ENCODE measurements at places on chromosomes 5 and 9.

GRCh38 chr9:13351778-13352386 is 72.4 kb upstream of the MPDZ start:
- no peak for DNase-seq

DNA sequence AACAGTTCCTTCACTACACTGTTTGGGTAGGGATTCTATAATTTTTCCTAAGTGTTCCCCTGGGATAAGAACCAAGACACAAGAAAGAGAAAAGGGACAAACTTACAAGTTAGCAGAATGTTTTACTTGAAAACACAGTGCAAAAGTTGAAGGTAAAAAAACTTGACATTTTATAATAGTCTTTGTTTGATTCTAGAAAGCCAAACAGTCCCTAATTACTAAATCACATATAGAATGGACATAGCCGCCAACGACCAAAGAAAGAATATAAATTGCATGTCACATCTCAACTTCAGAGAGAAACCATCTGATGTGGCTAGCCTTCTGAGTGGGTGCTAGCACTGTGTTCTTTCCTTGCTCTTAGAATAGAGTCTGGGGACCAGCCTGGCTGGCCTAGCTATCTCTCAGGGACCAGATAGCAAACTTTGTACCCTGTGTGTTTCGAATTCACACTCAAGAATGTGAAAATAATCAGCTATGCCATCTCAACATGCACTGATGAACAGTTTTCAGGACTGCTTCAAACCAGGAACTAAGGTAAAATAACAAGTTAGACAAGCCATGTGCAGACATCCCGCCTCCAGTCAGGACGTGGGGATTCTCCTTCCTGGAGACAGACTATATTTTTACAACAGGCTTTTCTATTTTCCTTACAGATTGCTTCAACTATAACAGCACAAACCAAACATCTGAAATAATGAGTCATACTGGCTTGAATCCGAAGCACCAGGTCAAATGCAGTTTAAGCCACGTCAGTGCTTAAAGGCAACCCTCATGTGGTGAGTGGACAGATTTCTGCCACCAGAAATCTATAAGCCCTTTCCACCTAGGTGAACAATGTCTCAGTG is 53.7 kb downstream of the LHFPL2 start:
- DNase-seq, result no peak

DNA sequence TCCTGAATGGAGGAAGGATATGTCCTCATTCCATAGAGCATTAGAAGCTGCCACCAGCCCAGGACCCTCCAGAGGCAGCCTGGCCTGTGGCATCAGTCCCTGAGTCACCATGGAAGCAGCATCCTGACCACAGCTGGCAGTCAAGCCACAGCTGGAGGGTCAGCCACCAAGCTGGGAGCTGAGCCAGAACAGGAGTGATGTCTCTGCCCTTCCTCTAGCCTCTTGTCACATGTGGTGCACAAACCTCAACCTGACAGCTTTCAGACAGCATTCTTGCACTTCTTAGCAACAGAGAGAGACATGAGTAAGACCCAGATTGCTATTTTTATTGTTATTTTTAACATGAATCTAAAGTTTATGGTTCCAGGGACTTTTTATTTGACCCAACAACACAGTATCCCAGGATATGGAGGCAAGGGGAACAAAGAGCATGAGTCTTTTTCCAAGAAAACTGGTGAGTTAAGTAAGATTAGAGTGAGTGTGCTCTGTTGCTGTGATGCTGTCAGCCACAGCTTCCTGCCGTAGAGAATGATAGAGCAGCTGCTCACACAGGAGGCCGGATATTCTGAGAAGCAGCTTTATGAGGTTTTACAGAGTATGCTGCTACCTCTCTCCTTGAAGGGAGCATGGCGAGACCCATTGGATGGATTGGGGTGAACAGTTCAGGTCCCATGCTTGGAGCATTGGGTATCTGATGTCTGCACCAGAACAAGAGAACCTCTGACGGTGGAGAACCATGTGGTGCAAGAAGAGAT is 13.0 kb upstream of the CYFIP2 start:
- peak; percentile 72 for DNase-seq

DNA sequence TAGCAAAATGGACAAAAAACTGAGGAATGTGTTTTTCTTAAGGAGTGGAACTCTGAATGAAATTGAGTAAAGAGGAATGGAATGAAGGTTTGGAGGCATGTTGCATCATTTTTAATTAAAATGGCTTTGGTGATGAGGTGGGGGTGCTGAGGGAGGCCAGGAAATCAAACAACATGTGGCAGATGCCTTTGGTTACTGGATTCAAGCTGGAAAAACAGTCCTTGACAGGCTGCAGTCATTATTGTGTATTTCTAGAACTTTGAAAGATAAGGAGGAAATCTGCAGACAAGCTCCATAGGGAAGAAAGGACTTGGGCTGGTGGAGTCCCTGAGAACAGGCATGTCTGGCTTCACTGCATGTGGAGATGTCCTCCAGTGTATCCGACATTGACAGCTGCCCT is 203.5 kb upstream of the HAPLN1 start:
- no peak for DNase-seq

- DNase-seq, result peak; percentile 53
Observed at GRCh38 chr9:128882677-128883603, 1.0 kb downstream of the LRRC8A start.

- no peak for DNase-seq
Observed at GRCh38 chr9:71897577-71897976, 13.4 kb downstream of the ABHD17B start.

GRCh38 chr5:151158287-151158661 is 695 bp upstream of the ANXA6 start:
- no peak for DNase-seq

DNA sequence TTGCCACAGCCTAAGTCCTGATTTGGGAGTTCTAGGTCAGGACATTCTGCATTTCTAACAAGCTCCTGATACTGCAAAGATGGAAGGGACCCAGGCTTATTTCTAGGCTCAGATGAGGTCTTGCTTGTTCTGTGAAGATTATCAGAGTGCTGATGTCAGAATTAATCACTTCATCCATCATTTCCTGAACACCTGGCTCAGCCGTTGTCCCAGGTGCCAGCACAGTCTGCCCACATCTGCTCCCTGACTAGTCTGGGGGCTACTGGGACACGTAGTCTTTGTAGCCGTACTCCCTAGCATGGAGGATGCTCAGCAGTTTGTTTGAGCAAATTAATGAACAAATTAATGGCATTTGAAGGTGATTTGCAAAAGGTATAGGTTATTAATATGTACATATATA is 17.9 kb upstream of the SPINK4 start:
- no peak for DNase-seq

GRCh38 chr9:13360188-13360587 is 80.7 kb upstream of the MPDZ start:
- no peak for DNase-seq

DNA sequence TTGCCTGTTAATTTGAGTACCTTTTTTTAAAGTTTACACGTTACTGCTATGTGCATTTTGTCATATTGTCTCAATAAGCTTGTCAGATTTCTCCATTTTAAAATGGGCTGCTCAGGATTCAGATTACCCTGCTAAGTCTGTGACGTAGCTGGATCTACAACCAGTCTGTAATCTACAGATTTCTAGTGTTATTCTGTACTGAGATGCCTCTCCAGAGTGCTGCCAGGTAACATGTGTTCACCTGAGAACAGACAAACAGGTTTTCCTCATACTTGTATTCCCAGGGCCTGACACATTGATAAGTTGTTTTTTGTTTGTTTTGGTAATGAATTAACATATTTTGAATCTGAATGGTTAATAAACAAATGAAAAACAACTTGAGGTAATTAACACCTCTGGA is 15.3 kb downstream of the RAB24 start:
- no peak for DNase-seq

GRCh38 chr9:124133727-124134126 is 122.2 kb downstream of the LHX2 start:
- DNase-seq, result peak; percentile 49

- no peak for DNase-seq
Observed at GRCh38 chr5:79581535-79581934, 30.7 kb upstream of the TENT2 start.

DNA sequence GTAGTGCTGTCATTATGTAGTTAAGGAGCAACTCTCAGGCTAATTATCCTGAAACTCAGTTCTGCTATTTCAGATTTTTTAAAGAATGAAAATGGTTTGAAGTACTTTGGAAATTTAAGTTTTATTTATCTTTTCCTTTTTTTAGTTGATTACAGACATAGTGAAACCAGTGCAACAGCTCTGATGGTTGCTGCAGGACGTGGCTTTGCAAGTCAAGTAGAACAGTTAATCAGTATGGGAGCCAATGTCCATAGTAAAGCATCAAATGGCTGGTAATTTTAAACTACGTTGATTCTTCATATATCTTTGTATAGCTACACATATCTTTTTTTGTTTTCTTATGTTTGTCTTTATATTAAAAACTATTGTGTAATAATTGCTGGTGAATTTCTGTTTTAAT is 34.9 kb downstream of the YTHDC2 start:
- DNase-seq, result no peak

GRCh38 chr9:97445119-97445701 is 33.3 kb downstream of the TDRD7 start:
- DNase-seq, result no peak

DNA sequence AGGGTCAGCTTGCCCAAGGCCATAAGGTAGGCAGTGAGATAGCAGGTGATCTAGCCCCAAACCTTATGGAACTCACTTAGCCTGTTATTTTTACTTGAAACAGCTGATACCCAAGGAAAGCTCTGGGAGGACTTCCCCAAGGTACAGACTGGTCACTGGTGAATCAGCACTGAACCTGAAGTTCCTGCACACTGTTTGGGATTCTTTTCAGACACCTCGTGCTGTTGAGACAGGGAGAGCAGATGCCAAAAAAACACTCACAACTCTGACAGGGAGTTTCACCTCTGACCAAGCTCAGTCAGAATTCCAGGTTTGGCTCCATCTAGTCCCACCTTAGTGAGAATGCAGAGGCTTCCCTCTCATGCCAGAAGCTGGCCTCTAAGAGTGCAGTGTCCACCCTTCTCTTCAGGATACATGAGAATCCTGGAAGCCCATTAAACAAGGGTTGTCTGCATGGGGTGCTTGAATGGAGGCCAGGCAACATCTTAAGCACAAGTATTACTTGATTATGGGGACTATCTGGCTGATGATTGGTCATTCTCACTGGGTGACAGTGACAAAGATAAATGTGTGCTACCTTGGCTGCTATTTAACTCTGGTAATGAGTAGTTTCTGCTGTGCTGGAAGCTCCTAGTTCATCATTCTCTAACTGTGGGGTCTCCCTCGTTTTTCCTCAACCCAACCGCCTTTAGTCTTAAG is 122.8 kb upstream of the SLIT3 start:
- no peak for DNase-seq

DNA sequence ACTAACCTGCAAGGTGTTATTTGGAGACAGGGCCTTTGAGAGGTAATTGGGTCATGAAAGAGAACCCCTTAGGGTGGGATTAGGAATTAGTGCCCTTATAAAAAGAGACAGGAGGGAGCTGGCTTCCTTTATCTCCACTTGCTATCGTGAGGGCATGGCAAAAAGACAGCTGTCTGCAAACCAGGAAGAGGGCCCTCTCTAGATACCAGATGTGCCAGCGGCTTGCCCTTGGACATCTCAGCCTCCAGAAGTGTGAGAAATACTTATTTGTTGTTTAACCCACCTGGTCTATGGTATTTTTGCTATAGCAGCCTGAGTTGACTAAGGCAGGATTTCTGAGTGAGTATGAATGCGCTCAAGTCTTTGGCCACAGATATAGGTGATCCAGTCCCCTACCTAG is 978 bp upstream of the RGS14 start:
- DNase-seq, result no peak

GRCh38 chr5:132814503-132815294 is 1.6 kb downstream of the SOWAHA start:
- DNase-seq, result no peak

- peak; percentile 90 for DNase-seq
Observed at GRCh38 chr5:132272311-132273210, 15.1 kb downstream of the PDLIM4 start.

- no peak for DNase-seq
Observed at GRCh38 chr5:165602529-165602928, 2097.1 kb downstream of the MAT2B start.

DNA sequence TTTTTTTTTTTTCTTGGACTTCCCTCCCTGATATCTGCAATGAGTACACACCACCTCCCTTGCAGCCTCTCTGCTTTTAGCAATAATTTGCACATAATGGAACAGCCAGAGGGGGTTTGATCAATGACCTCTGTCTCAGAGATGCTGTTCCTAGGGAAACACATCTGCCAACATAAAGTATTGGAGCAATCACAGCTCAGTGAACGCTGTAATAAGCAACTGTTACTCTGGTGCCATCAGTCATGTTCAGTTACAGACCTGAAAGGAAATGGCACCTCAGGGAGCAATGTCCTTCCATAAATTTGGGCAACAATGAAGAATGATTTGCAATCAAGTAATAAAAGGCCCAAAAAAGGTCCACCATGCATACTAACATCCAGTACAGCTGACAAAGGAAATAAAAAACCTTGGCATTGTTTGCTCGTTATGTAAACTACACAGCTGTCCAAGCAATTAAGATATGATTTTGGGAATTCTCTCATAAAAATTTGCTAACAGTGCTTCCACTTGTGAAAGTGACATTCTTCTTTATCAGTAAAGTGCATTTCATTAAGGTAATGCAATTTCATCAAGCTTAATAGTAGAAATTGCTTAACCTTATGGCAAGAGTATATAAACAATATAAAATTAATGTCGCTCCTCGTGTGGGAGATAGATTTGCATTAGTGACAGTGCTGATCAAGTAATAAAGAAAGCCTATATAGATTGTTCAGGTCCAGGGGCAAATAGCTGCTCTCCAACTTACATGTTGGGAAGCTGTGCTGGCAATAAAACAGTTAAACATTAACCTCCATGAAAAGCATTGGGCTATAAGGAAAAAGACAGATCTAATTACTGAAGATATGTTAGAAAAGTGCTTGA is 167.8 kb downstream of the RASEF start:
- DNase-seq, result no peak

GRCh38 chr5:74598731-74599130 is 41.8 kb downstream of the ENC1 start:
- DNase-seq, result no peak

DNA sequence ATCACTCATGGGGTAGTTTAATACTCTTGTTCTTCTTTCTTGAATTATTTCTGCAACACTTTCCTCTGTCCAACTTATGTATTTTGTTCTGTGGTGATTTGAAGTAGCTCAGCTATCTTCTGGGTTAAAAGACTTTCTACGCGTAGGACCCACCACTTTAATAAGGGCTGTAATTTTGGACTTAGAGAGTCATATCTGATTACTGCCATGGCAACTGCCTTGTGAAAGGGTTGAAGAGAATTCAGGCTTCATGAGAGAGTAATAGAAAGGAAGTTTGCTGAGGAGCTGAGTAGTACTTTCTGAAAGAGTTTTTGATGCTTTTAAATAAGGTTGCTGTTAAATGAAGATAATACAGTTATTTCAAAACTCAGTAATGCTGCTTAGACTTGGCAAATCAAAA is 89.5 kb downstream of the TLE4 start:
- DNase-seq, result no peak

- no peak for DNase-seq
Observed at GRCh38 chr5:139395844-139396640, 1.1 kb upstream of the PROB1 start.

GRCh38 chr9:132590318-132591182 is 8.1 kb downstream of the BARHL1 start:
- DNase-seq, result no peak

GRCh38 chr5:111172504-111172903 is 51.7 kb upstream of the CAMK4 start:
- no peak for DNase-seq

GRCh38 chr5:57776035-57776434 is 293.4 kb upstream of the ACTBL2 start:
- DNase-seq, result no peak

GRCh38 chr5:116738239-116738614 is 163.6 kb upstream of the SEMA6A start:
- DNase-seq, result no peak

All from activated T-cell treated with anti-CD3 and anti-CD28 coated beads, Interleukin-2, amount 50 U/mL, for 48 hours (primary cell).